ENCODE measurements at places on chromosomes 6 and 20.
A peak's percentile ranks its signal among the peaks of the same experiment; 100 is the strongest.

DNA sequence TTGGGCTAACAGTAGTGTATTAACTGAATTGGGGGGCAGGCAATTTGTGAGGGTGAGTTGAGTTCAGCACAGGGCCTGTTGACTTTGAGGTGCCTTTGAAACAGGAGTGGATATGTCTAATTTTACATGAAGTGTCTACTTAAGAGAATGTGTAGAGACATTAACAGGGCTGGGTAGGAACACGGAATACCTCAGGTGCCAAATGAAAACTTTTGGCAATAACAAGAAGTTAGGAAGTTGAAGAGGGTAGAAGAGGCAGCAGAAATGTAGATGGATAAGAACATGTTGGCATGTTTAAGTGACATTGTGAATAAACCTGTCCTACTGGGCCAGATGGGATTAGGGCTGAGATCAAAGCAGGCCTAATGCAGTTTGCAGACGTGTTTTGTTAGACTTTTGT, 117.0 kb downstream of the SLC16A10 start:
- no peak overlapping the region for H3K27ac ChIP-seq
- H3K4me3 ChIP-seq = no peak overlapping the region
- no peak for DNase-seq
- no peaks in the 10 kb centered on the region for H3K27me3 ChIP-seq
- H3K36me3 ChIP-seq = no peaks in the 10 kb centered on the region

- no peaks in the 10 kb centered on the region for H3K36me3 ChIP-seq
- no peak overlapping the region for H3K27ac ChIP-seq
- H3K27me3 ChIP-seq = peaks cover 31% of the 10 kb centered on the region
- H3K4me3 ChIP-seq = no peak overlapping the region
- no peak for DNase-seq
These were observed 171.3 kb upstream of the AGPAT4 start for GRCh38 chr6:161445021-161445799.

DNA sequence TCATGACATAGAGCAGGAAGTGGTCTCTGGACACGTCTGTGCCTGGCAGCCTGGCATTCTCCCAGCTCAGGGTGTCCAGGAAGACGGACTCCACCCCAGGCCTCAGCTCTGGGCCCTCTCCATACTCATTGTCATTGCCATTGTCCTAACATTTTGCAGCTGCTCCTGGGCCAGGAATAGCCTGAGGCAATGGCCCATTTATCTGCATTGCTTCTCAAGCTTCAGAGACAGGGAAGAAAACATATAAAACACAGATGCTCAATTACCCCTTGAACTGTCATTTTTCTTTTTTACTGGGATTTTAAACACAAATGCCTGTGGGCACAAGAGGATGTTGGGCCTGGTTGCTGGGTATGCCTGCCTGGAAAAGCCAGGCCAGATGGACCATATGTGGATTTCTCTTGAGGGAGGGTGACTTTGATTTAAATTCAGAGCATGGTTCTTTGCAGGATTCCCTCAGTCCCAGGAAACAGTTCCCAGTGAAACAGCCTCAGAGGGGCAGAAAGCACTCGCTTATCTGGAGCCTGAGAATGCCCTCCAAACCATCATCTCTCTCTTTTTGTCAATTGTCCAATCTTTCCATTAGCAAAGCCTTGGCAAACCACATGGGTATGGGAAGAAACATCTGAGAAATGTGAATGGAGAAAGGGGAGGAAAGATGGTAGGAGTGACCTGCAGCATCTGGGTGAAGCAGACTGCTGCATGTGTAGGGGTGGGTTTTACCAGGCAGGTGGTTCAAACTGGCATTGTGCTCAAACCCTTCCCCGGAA, 17.9 kb downstream of the LAMP5 start:
- no peaks in the 10 kb centered on the region for H3K36me3 ChIP-seq
- H3K4me1 ChIP-seq = peaks cover 2% of the 10 kb centered on the region
- H3K27me3 ChIP-seq = no peaks in the 10 kb centered on the region
- no peak overlapping the region for H3K27ac ChIP-seq
- no peak overlapping the region for H3K4me3 ChIP-seq
- DNase-seq = no peak

GRCh38 chr6:56510984-56511531, 131.6 kb downstream of the DST start:
- H3K4me3 ChIP-seq = no peak overlapping the region
- DNase-seq = no peak
- H3K27me3 ChIP-seq = no peaks in the 10 kb centered on the region

DNA sequence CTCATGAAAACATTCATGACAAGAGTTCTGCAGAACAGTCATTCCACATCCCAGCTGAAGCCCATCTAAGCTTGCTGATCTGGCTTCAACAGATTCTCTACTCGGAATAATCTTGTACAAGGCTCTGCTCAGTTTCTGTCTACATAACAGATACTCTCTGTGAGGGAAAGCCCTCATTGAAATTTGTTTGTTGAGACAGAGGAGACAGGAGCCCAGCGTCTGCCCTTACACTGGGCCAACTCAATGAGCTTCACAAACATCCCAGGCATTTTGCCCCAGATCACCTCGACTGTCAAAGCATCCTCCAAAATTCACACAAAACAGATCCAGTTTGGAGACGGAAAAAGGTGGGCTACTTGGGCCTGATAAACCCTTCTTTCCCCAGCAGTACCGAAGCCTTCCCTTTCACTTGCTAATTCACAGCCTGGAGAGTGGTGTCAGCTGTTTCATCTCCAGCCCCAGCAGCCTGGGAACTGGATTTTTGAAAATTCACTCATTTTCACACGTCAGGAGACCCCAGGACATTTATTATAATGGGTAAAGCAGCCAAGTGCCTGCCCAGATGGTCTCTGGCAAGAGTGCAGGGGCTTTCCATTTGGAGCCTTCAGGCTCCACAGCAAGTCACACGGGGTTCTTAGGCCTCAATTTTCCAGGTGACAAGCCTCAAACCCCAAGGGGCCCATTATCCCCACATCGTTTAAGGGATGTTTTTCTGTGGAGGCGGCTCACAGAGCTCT, 7.3 kb downstream of the CCDC167 start:
- no peaks in the 10 kb centered on the region for H3K4me1 ChIP-seq
- H3K36me3 ChIP-seq = no peaks in the 10 kb centered on the region
- no peak for DNase-seq
- H3K27ac ChIP-seq = no peak overlapping the region
- H3K4me3 ChIP-seq = no peak overlapping the region

DNA sequence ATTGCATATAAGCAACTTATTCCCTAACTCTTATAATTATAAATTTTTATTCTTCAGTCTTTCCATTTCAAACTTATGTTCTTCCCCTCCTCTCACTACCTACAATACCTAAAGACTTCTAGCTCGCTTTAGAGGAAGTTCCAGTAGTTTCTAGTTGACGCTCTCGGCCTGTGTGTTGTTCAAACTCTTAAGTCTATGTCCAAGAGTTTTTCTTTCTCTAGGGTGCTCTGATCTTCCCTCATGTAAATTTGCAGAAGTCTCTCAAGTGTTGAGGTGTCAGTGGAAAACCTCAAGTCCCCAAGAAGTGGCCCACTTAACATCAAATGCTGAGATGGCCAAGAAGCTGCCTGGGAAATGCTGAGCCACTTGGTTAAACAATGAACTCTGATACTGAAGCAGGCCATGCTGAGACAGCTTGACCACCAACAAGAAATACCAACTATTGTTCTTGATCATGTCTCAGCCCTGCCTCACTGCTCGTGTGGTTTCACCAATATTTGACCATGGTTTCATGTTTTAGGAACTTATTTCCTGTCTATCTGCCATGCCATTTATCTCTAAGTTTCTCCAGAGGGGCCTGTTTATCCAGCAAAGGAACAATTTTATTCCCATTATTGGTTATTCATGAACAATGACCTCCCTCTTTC, 100.9 kb upstream of the TCF21 start:
- no peaks in the 10 kb centered on the region for H3K4me1 ChIP-seq
- no peak overlapping the region for H3K27ac ChIP-seq
- no peak for DNase-seq
- H3K27me3 ChIP-seq = no peaks in the 10 kb centered on the region
- no peaks in the 10 kb centered on the region for H3K36me3 ChIP-seq

DNA sequence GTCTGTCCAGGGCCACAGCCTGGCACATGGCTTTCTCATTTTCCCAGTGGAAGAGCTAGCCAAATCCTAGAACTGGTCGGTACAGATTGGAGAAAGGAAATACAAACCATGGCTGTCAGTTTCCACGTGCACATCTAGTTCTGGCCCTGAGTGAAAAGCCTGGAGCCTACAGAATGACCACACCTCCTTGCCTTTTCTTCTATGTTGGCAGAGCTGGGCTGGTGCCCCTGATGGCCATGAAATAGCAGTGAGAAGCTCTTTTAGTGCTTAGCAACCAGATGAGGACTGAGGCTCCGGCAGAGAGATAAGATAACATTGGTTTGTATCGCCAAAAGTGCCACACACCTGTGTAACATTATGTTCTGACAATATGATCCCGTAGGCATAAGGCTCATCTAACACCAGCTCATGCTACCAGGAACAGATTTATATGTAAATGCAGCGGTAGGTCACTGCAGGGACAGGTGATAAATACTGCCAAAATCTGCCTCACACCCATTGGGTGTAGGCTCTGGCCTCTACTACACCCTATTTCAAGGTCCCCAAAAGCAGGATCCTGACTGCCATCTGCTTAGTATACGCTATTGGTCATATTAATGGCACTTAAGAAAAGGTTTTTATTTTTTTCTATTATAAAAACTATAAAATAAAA, 39.9 kb upstream of the TBC1D7 start:
- H3K36me3 ChIP-seq = no peaks in the 10 kb centered on the region
- H3K27me3 ChIP-seq = peaks cover 20% of the 10 kb centered on the region
- no peak for DNase-seq
- peak overlapping the region; percentile 33 for H3K27ac ChIP-seq
- H3K4me3 ChIP-seq = no peak overlapping the region

GRCh38 chr6:14625173-14625895, 507.8 kb downstream of the CD83 start:
- H3K36me3 ChIP-seq = no peaks in the 10 kb centered on the region
- H3K27me3 ChIP-seq = peaks cover 16% of the 10 kb centered on the region
- peaks cover 20% of the 10 kb centered on the region for H3K4me1 ChIP-seq

GRCh38 chr6:14500809-14501208, 383.2 kb downstream of the CD83 start:
- H3K36me3 ChIP-seq = peaks cover 6% of the 10 kb centered on the region
- H3K27me3 ChIP-seq = no peaks in the 10 kb centered on the region
- no peak overlapping the region for H3K4me3 ChIP-seq
- no peak overlapping the region for H3K27ac ChIP-seq

GRCh38 chr6:5302995-5303622, 41.8 kb downstream of the FARS2 start:
- DNase-seq = peak; percentile 22
- H3K36me3 ChIP-seq = no peaks in the 10 kb centered on the region
- H3K27me3 ChIP-seq = peaks cover 50% of the 10 kb centered on the region
- H3K4me1 ChIP-seq = peaks cover 4% of the 10 kb centered on the region
- no peak overlapping the region for H3K4me3 ChIP-seq
- peak overlapping the region; percentile 29 for H3K27ac ChIP-seq

DNA sequence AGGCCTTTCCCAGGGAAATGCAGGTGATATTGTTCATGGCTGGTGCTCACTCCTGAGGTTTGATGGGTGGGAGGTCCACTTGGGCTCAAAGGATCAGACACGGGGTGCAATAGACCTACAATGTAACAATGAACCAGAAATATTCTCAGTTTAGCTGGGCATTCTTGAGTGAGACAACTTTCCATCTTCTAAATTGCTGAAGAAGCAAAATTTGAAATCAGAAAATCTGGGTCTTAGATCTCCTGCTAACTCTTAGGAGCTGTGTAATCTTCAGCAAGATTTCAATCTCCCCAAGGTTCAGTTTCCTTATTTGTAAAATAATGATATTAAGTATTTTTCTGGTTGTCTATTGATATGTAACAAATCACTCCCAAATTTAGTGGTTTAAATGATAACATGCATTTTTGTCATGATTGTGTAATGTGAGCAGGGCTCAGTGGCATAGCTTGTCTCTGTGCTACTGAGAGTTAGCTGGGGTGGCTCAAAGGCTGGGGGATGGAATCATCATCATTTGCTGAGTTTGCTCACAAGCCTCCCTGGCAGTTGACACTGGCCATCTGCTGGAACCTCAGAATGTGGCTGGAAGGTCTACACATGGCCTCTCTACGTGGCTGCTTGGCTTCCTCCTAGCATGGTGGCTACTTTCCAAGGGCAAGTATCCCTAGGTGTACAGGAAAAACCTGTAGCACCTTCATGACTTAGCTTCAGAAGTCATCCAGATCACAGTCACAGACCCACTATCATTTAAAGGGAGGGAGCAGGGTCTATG, 98.8 kb downstream of the GRM1 start:
- peaks cover 15% of the 10 kb centered on the region for H3K4me1 ChIP-seq
- no peak for DNase-seq
- no peak overlapping the region for H3K4me3 ChIP-seq
- H3K27ac ChIP-seq = no peak overlapping the region
- no peaks in the 10 kb centered on the region for H3K36me3 ChIP-seq

GRCh38 chr6:134622382-134623173, 304.7 kb upstream of the SGK1 start:
- no peak overlapping the region for H3K4me3 ChIP-seq
- H3K27ac ChIP-seq = no peak overlapping the region
- H3K4me1 ChIP-seq = peaks cover 5% of the 10 kb centered on the region
- DNase-seq = no peak
- H3K36me3 ChIP-seq = no peaks in the 10 kb centered on the region

DNA sequence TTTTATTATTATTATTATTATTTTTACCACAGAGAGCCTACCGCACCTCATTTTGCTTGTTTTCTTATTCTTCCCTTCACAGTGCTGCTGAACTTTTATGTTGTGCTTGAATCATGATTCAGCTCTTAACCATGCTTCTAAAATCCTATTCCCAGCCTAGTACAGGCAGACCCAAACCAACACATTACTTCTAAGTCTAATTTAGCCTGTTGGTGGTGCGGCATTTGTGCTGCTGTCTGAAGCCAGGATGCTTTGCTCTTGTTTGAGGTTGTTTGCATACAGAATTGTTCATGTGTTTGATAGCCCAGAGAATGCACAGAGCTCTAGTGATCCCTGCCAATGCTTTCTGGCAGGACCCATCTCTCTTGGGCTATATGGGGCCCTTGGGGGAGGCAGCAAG, 213.5 kb upstream of the KCNG1 start:
- H3K36me3 ChIP-seq = no peaks in the 10 kb centered on the region
- no peak overlapping the region for H3K27ac ChIP-seq
- H3K4me3 ChIP-seq = no peak overlapping the region
- peaks cover 1% of the 10 kb centered on the region for H3K4me1 ChIP-seq

DNA sequence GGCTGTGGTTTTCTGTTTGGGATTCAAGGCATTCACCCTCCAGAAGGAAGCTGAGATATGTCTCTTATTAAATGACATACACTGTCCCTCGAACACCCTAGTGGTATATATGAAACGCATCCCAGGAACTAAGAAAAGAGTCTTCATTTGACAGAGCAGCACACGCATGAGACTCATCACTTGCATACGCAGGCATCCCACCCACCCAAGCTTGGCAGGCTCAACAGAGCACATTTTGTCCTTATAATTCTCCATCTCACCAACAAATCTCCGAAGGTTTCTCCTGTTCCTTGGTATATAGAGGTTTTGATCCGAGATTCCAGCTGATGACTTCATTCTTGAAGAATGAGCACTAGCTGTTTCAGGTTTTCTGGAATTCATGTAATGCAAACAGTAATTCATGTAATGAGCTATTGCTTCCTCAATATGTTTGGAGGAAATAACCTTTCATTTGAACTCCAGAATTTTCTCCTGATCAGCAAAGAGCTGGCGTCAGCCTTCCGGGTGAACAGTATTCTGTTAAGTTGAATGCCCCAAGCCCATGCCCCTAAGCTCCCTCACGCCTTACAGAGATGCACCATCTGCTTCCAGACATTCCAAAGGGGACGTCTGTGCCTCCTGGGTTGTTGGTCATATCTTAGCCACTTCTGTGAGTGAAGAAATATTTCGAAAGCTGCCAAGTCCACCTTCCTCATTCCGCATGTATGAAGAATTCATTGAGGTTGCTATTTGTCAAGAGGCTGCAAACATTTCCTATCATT, 66.0 kb upstream of the CDH4 start:
- no peak for DNase-seq
- H3K4me1 ChIP-seq = peaks cover 17% of the 10 kb centered on the region
- no peak overlapping the region for H3K4me3 ChIP-seq
- no peaks in the 10 kb centered on the region for H3K36me3 ChIP-seq
